Left cardiac atrium (tissue), 4 donors: ENCODE measurements at places on chromosomes 6 and 20. TPM values are rescaled to one million over a fixed set of nuclear protein-coding genes. Genes with fewer than 3 reads are reported as not detected.

CTAGE9 gene
- not detected for total RNA-seq

SIRPB2 gene
- total RNA-seq: 10.3 TPM

HLA-G gene
- 0.42 TPM for total RNA-seq

SMLR1 gene
- total RNA-seq: not detected

COL9A1 gene
- 0.37 TPM for total RNA-seq

CCDC28A gene
- total RNA-seq: 5.2 TPM

ID4 gene
- 9.0 TPM for total RNA-seq

IL20RA gene
- total RNA-seq: 3.5 TPM

RAET1E gene
- total RNA-seq: 0.89 TPM

FAM209B gene
- not detected for total RNA-seq

LRRC1 gene
- 4.9 TPM for total RNA-seq

RAB44 gene
- 0.12 TPM for total RNA-seq

MAN1A1 gene
- total RNA-seq: 45.0 TPM

DNA sequence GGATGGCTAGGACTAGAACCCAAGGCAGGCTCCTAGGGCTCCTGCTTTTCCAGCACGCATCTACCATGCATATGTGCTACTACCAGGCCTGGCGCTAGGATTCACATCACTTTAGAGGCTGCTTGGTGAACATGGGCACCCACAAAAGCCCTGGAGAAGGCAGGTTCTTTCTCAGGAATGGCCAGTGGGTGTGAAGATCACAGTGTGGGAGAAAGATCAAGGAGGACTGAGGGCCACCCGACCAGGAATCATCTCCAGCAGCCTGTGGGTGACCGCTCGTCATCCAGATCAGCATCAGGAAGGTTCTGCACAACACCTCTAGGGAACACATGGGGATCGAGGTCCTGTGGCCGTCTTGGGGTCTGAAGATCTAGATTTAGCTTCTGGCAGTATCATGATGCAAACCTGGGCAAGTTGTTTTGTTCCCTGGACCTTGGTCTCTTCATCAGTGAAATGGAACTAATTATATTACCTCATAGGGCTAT lies 27.3 kb downstream of the SRSF3 start:
- no peak for DNase-seq

GRCh38 chr6:38686270-38687042 lies 16.5 kb downstream of the GLO1 start:
- no peak for DNase-seq

- DNase-seq: no peak
Observed at GRCh38 chr6:143967706-143968376, 40.2 kb downstream of the PLAGL1 start.

- no peak for DNase-seq
Observed at GRCh38 chr6:36925809-36926208, 28.7 kb upstream of the PI16 start.

GRCh38 chr6:167027772-167028171 lies 28.6 kb downstream of the CEP43 start:
- DNase-seq: no peak

DNA sequence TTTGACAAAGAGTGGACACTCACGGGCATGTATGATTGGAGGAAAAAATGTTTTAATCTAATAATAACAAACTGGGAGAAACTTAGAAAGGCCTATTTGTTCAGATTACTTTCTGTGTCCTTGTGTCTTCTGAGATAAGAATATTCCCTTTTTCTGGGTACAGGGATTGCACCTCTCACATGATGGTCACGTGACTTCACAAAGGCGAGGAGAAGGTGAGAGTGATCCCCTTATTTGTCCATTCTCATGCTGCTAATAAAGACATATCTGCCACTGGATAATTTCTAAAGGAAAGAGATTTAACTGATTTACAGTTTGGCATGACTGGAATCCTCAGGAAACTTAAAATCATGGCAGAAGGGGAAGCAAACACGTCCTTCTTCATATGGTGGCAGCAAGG lies 989.7 kb upstream of the FLRT3 start:
- DNase-seq: no peak

- no peak for DNase-seq
Observed at GRCh38 chr20:8573686-8574085, 441.6 kb downstream of the PLCB1 start.

GRCh38 chr6:152170702-152171667 lies 363.5 kb downstream of the ESR1 start:
- no peak for DNase-seq

DNA sequence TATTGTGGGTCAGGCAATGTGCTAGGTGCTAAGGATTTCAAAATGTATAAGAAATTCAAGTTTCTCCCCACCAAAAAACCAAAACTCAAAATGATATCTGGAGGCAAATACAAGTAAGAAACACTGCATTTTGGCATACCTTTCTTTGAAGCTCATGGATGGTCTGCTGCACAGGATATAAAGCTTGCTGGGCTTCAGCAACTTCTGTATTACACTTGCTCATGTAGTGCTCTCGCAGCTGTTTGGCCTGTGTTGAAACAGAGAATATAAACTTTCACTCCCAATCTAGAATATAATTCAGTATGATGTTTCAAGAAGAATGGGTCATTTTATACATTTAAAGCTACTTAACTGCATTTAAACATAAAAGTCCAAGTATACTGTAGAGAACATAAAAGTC lies 39.6 kb downstream of the SHPRH start:
- no peak for DNase-seq

DNA sequence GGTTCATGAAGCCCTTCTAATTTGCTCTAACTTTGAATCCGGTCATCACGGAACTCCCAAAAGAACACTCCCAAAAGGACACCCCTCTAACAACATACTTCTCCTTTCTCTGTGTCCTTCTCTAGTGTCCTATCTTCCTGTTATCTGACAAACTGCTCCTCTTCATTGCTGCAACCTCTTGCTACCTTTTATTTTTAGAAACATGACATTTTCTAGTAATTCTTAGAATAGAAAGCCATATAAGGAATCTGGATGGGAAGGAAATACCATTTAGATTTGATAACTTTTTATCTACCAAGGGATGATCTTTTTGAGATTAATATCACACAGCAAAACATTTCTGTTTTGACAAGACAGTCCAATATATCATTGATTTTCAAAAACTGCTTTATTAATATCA lies 63.1 kb downstream of the COL12A1 start:
- DNase-seq: no peak

DNA sequence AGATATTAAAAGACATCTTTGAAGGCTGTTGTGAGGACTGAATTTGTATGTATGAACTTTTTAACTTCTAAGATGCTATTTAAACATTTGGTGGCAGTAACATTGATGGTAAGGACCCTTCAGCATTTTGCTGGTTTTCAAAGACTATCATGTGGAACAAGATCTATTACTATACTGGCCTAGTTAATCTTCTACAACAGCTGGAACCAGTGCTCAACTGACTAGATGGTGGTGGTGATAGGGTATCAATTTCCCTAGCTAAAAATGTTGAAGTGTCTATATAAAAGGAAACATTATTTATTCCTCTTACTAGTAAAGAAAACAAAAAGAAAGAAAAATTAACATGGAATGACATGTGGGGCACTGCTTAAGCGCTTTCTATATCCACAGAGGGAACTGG lies 195.7 kb downstream of the TASP1 start:
- no peak for DNase-seq

GRCh38 chr6:45702849-45703739 lies 312.6 kb downstream of the CLIC5 start:
- DNase-seq: no peak

GRCh38 chr6:149028767-149029405 lies 282.1 kb downstream of the UST start:
- DNase-seq: peak; percentile 56

DNA sequence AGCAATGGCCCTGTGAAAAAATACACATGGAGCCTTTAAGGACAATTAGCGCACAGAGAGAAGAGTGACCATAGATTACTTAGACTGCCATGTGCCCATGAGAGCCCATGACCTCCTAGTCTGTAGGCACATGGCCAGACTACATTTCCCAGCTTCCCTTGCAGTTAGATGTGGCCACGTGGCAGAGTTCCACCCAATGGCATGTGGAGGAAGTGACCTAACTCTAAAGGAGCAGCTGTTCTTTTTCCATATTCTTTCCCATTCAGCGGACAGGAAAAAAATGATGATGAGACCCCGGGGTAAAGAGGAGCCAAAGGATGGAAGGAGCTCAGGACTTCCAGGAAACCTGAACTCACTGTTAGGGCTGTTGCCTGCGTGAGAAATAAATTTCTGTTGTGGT lies 116.6 kb downstream of the CBLN4 start:
- DNase-seq: no peak

GRCh38 chr20:34365765-34366213 lies 2.7 kb downstream of the ITCH start:
- no peak for DNase-seq

- no peak for DNase-seq
Observed at GRCh38 chr6:109484122-109484521, 1.1 kb upstream of the ZBTB24 start.

DNA sequence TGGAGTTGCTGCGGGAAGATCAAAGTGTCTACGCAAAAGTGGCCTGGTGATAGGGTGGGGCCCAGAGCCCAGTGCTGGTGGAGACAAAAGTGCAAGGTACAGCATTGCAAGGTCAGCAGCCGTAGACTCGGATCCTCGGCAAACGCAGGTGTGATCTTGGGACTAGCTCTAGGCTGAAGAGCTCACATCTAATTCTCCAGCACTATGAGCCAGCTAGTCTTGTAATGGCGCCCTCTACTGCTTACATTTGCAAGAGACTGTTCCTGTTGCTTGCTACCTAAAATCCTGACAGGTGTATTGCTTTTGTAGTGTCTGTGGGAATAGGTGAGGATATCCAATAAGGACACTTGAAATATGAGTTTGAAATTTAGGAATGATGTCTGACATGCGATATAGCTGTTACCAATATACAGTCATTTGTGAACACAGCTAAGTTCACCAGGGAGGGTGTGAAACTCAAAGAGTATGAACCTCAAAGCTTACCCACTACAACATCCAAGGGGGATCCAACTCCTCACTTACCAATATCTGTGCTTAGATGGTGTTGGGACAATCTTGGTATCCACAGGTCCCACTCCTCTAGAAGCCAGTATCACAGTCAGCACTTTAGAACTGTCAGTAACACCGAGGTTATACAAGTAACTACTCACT lies 58.4 kb downstream of the PDE7B start:
- DNase-seq: peak; percentile 21

DNA sequence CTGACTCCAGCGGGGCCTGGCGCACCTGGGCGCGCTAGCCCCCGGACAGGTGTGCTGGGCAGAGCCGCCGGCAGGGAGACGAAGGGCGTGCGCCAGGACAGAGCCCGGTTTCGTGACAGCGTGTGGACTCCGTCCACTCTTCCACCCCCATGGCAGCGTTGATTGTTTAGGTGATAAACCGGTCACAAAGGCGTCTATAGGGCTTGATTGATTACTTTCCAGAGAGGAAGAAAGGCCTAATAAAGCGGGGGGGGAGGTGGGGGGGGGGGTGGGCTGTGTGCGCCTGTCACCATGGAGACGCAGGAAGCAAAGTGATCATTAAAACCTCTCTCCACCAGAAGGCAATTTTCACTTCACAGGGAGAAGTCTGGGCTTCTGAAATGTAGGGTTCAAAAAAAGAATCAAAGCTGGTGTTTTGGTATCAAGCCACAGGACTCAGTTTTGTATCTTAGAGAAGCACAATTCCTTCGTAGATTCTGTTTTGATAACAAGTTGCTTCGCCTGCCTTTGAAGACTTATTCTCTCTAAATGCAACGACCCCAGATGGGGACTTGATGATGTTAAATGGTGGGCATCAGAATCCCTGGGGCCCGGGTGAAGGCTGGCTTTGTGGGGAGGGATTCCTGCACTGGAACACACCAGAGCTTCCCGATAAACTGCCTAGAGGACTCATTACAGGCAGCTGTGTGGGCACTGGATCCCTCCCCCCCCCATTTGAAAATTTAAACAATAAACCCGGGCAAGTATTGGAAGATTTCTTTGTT lies 1.4 kb downstream of the PHACTR3 start:
- no peak for DNase-seq

GRCh38 chr20:21719592-21720214 lies 14.2 kb downstream of the PAX1 start:
- DNase-seq: no peak

GRCh38 chr6:169249057-169249456 lies 4.6 kb downstream of the THBS2 start:
- no peak for DNase-seq

DNA sequence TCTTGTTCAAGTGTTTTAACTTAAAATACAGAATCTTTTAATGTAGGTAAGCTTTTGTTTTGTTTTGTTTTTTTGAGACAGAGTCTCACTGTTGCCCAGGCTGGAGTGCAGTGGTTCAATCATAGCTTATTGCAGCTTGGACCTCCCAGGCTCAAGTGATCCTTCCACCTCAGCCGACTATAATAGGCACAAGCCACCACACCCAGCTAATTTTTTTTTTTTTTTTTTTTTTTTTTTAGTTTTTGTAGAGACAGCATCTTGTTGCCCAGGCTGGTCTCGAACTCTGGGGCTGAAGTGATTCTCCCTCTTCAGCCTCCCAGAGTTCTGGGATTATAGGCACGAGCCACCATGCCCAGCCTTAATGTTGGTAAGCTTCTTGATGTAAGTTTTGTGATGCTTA lies 3.3 kb downstream of the EFHC1 start:
- no peak for DNase-seq

GRCh38 chr6:4559281-4559875 lies 216.8 kb upstream of the CDYL start:
- DNase-seq: no peak

GRCh38 chr20:58659841-58660240 lies 8.8 kb downstream of the STX16 start:
- no peak for DNase-seq

GRCh38 chr20:19710336-19711120 lies 47.5 kb upstream of the RIN2 start:
- DNase-seq: no peak

- no peak for DNase-seq
Observed at GRCh38 chr20:37673444-37673843, 20.4 kb upstream of the CTNNBL1 start.

DNA sequence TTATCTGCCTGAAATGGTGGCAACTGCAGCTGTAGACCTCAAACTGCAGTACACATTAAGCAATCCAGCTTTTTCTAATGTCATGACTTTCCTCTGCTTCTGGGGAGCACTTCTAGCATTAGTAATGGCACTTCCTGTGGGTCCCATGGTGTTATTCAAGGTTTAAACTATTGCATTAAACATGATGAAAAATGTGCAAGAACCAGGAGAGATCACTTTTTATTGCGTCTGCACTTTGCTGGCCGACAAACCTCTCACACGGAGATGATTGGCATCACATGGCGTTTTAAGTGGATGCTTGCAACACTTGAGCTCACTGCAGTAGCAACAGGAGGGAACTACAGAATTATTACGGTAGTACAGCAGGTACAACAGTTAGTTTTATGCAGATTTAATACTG lies 148.4 kb downstream of the HIVEP2 start:
- no peak for DNase-seq

- DNase-seq: no peak
Observed at GRCh38 chr6:123564361-123564760, 72.4 kb downstream of the TRDN start.
